ENCODE measurements at places on chromosomes 2 and 18.

- peak; percentile 54 for DNase-seq
Observed at GRCh38 chr18:66271962-66272361, 331.9 kb downstream of the CDH19 start.

GRCh38 chr18:57576316-57576715, 10.2 kb downstream of the FECH start:
- DNase-seq: no peak

- DNase-seq: no peak
Observed at GRCh38 chr2:218831378-218831990, at the start of gene PRKAG3. Gene PRKAG3, minus strand, starts transcription at chr2:218831803.

- peak; percentile 75 for DNase-seq
Observed at GRCh38 chr2:108988796-108989713, at the start of gene EDAR. Gene EDAR, minus strand, starts transcription at chr2:108989220. Its CDS starts 58,206 bp downstream, at chr2:108931014.

DNA sequence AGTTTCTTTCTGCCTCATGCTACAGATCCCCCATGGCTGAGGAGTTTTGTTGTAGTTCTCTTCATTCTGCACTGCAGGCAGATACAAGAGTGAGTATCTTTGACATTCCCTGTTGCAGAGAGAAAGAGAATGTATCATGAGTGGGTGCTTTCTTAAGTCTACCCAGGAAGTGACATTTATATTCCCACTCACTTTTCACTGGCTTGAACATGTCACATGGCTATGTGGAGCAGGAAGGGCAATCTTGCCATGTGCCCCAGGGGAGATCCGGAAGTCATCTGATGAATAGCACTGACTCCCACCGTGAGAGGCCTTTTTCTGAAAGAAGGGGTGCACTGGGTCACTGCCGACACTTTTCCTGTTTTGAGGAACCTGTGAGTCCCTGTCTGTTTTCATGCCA, 66.4 kb upstream of the BOD1L2 start:
- DNase-seq: no peak

DNA sequence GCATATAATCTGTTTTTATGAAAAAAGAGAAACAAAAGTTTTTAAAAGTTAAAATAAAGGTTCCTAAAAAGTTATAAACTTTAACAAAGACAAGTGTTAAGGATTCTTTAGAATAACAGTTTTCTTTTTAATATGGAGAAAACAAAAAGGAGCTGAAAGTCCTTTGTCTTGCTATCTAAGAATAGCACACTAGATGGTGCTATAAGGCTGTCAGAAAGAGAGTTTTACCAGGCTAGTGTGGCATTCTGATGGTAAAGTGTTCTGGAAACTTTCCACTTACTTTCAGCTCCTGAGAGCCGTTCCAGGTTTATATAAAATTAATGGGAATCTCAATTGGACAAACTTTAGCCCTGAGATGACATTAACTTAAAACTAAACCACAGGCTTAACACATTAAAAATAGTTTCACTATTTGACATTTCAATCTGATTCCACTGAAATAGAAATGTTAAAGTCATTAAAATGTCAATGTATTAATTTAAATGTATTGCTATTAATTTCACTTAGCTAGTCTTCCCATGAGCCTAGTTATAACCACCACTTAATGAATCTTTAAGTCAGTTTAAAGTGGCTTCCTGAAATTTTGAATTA, 3.7 kb downstream of the FBXO48 start:
- DNase-seq: no peak

GRCh38 chr2:235542733-235543127, 48.9 kb downstream of the AGAP1 start:
- no peak for DNase-seq

DNA sequence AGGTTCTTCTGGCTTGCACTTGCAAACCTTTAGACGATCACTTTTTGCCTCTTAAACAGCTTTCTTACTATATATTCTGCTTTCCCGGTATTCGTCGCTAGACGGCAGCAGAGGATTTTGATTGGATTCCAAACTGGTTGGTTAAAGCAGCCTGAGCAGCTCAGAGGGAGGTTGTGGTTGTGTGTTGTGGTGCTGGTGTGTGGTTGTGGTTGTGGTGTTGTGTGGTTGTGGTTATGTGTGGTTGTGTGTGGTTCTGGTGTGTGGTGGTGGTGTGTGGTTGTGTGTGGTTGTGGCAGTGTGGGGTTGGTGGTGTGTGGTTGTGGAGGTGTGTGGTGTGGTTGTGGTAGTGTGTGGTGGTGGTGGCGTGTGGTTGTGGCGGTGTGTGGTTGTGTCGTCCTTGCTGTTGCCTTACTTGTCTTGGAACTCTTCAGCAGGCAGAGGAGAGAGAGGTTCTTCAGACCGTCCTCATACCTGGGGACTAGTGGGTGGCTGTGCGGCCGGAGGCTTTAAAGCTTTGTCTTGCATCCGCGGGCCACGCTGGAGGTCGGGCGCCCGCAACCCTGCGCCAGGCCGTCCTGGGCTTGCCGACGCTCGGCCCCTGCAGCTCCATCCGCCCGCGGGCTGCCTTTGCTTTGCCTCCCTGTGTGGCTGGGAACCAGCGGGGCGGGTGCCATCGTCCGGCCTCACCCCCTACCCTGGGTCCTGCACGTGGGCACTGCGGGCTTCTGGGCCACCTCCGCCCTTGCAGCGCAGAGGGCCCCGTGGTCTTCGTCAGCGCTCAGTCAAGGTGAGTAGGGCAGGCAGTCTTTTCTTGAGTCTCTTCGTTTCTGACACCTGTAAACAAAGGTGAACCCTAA, 190.8 kb downstream of the ARHGAP28 start:
- DNase-seq: peak; percentile 72

DNA sequence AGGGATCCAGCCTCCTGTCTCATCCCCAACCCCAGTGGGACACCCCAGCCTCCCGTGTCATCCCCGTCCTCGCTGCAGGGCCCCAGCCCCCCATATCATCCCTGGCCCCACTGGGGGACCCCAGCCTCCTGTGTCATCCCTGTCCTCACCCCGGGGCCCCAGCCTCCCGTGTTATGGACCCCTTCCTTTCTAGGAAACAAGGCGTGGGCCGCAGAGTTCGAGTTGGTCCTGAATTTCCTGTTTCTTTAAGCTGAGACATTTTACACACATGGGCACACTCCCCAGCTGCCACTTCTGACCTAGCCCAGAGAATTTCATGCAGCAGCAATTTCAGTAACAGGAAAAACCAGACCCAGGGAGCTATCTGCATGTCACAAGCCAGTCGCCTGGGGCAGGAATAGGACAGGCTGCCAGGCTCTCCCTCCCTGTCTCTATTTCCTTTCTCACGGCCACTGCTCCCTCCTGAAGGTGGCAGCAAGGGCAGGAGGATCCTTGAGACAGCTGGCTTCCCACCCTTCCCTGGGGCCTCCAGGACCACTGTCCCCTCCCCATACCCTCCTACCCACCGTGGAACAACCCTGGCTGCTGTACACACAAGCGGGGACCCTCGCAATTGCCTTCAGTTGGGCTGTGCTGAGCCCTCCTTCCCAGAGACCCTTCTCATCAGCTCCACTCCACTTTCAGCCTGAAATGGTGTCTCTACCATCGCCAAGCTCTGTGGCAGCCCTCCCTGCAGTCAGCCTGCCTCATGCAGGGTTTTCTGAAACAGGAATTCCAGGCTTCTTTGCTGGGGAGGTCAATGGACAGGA, 141.9 kb upstream of the ID2 start:
- no peak for DNase-seq

DNA sequence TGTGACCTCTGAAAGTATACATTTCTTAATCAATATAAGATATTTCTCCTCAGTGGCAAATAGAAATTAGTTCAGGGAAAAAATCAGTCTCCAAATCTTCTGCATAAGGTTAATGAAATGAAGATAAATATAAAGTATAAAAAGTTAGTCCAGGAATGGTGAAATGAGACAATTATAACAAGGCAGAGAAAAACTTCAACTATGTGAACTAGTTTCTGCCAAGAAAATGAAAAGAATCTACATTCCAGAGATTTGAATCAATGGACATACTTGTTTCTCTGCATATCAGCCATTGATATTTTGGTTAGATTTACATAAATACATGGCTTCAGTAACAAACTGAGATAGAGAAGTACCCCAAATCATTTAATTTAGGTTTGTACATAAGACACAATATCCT, 249.0 kb downstream of the EXOC6B start:
- no peak for DNase-seq

- no peak for DNase-seq
Observed at GRCh38 chr2:136012315-136012714, 26.9 kb upstream of the DARS1 start.

DNA sequence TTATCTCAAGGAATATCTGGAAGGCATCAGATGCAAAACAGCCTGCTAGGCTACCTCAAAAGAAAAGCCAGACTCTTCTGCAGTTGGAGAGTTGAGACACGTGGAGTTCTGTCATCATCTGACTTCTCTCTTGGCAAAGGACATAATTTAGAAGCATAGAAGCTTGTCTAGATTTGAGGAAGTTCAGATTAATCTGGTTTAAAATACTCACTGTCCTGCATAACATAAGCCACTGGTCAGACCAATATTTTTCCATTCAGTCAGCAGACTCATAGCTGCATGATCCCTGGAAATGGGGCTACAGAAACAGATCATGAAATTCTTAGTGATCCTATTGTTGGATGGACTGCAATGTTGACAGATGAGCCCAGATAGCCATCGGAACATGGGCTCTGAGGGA, 349.0 kb downstream of the TXNL1 start:
- no peak for DNase-seq
